ENCODE measurements at places on chromosomes 5 and 9.

- no peak for DNase-seq
Observed at GRCh38 chr9:122217640-122218039, 11.1 kb downstream of the LHX6 start.

- DNase-seq: no peak
Observed at GRCh38 chr9:14533867-14534640, 159.2 kb downstream of the ZDHHC21 start.

GRCh38 chr5:44845777-44846176, 37.0 kb downstream of the MRPS30 start:
- DNase-seq: no peak

- no peak for DNase-seq
Observed at GRCh38 chr5:108625654-108626053, 122.0 kb upstream of the FER start.

DNA sequence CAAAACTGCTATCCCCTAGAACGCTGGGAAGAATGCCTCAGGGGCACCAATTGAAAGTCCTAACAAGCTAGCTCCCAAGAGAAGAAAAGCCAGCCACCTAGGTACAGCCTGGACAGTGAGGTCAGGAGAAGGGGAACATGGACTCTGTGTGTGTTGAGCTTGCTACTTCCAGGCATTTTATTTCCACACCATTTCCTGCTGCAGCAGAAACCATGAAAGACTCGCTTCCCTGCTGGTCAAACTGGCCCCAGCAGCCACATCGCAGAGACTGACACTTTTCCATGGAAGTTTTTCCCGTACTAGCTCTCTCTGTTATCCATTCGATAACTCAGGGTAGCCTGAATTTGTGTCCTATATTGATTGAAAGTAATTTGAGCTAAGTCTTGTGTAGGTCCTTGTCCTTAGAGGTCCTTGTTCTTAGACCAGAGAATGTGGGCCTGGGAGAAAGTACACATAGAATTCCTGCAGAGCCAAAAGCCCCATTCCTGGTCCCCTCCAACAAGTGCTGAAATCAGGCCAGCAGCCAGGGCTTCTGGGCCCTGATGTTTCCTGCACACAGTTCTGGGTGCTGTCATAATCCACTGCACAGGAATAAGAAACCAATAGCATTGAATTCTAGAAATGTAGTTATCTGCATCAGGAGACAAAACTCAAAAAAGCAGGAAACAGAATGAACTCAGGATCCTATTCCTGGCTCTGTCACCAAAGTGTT, 96.6 kb downstream of the BRINP1 start:
- DNase-seq: no peak

DNA sequence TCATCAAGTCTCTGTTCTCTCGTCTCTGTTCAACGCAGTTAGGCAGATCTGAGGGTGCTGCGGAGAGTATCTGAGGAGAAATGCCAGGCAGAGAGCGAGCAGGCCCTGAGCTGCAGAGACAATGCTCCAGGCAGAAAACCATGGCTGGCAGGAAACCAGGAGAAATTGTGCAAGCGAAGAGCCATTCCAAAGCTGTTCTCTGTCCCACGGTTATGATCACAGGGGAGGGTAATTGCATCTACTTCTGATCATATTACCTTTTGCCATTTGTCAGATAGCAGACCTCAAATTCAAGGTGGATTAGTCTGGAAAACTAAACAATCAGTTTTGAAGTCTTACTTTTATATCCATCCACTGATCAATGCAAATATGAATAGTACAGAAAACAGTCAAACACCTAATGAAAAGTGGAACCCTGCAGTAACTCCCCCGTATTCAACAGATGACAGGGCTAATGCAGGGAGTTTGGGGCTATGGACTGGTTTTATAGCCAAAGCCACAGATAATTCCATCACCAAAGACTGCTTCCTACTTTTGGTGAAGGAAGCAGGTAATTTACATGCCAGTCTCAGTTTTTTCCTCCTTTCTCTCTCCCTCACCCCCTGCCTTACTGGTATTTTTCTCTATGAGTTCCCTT, 228.0 kb downstream of the DCP2 start:
- no peak for DNase-seq

DNA sequence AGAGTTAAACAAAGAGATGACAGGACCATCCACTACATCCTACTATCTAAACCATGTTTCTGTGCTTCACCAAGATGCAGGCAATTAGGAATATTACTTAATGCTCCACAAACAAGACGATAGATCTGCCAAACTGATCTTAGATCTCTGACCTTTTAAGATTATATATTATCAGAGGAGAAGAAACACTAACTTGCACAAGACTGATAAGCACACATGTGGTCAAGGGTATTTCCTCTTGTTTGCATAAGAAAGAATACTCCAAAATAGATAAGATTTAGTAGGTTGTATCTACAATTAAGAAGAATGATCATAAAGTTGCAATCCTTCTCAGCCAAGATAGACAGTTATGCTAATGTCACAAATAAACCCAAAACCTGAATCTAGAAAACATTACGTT, 601.0 kb upstream of the ACO1 start:
- DNase-seq: no peak
